Activated T-helper 1 cell treated with Interleukin-2 at 50 U/mL for 16 hours (primary cell): ENCODE measurements at places on chromosomes 12 and 14.

DNA sequence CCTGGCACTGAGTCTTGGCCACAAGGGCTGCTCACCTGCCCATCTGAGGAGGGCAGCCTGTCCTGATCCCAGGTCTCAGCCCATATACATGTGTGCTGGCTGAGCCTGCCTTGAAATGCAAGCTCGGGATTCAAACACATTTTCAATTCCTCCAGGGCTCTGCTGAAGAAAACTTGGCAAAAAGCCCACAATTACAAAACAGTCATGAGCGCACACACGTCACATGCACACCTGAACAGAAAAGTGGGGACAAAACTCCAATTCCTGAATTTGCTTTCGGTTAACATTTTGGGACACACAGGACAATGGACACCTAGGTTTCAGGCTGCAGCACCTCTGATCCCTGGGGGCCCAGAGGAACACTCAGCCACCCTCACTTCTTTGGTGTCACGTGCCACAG is 113.9 kb downstream of the RBM19 start:
- no peak for DNase-seq

- no peak for DNase-seq
Measured at GRCh38 chr14:28340816-28341215, 425.8 kb upstream of the FOXG1 start.

DNA sequence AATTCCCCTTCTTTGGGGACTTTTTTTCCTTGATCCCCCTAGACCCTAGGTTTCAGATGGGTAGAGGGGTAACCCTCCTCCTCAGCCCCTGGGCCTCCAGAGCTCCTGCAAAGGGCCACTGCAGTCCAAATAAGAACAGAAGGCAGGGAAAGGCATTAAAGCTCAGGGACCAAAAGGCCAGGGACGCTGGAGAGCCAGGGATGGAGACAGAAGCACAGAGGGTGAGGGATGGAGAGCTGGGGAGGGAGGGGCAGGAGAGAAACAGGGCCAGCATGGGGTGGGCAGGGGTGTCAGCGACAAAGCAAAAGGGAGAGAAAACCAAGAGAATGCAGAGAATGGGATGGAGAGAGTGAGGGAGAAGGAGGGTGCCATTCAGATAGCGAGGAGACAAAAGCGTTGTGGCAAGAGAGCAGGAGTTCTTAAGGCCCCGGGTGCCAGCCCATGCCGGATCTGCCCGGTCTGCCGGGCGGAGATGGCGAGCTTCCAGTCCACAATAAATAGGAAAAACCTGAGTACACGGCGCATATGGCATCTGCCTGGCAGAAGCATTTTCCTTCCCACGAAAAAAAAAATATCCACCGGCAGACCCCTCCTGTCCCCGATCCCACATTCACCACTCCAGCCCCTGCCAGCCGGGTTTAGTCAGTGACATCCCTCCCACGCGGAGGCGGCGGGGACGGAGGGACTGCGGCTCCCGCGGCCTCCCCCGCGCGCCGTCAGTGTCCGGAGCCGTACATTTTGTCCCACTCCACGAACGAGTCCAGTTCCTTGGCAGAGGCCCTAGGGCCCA is 28.6 kb downstream of the FIGNL2 start:
- no peak for DNase-seq

- DNase-seq = no peak
Measured at GRCh38 chr12:53956251-53956887, 1.7 kb downstream of the HOXC12 start.

GRCh38 chr14:104885973-104886689 is 21.1 kb downstream of the CEP170B start:
- DNase-seq = no peak

- DNase-seq = no peak
Measured at GRCh38 chr12:112788205-112788604, 3.3 kb upstream of the RPH3A start.

DNA sequence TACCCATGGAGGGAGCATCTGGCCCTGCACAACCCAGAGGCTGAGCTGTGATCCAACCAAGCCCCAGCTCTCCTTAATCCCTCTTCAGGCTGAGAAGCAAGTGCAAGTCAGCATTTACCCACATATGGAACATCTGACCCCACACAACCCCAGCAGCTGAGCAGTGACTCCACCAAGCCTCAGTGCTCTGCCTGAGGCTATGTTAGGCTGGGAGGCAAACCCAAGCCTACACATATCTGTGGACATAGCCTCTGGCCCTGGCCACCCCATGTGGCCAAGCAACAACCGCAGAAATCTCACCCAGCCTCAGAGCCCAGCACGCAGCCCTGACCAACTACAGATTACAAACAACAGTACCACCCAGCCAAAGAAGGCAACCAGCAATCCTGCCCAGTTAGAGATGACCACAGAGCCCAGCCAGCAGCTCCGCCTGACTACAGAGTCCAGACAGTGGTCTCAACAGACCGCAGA is 142.8 kb downstream of the NUAK1 start:
- DNase-seq = no peak

GRCh38 chr14:100729982-100730381 is 3.3 kb downstream of the DLK1 start:
- no peak for DNase-seq

DNA sequence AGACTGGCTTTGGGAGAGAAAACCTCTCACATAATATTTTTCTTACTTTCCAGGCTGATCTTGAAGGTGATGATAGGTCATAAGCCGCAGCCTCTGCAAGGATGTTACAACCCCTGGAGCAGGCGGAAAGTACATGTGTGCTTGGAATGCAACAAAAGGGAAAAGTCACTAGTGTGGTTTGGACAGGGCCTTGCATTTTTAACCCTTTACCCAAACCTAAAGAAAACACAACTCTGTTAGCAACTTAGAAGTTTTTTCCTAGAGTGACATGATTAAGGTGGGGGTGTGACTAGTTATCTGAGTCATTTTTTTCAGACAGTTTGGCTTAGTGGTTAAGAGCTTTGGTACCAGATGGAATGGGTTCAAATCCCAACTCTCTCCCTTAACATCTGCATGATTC is 97.0 kb downstream of the TMEM30B start:
- no peak for DNase-seq

DNA sequence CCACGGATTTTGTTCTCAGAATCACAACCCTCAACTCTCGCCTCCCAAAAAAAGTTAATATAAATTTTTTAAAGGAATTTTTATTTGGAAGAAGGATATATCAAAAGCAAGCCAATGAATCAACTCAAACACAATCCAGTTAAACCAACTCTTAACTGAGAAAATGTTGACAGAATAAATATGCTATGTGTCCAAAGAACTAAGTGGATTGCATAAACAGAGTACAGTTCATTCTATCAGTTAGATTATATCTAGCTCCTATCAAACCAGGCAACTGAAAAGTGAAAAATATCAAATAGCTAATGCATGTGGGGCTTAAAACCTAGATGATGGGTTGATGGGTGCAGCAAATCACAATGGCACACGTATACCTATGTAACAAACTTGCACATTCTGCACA is 16.6 kb downstream of the SLC41A2 start:
- no peak for DNase-seq

DNA sequence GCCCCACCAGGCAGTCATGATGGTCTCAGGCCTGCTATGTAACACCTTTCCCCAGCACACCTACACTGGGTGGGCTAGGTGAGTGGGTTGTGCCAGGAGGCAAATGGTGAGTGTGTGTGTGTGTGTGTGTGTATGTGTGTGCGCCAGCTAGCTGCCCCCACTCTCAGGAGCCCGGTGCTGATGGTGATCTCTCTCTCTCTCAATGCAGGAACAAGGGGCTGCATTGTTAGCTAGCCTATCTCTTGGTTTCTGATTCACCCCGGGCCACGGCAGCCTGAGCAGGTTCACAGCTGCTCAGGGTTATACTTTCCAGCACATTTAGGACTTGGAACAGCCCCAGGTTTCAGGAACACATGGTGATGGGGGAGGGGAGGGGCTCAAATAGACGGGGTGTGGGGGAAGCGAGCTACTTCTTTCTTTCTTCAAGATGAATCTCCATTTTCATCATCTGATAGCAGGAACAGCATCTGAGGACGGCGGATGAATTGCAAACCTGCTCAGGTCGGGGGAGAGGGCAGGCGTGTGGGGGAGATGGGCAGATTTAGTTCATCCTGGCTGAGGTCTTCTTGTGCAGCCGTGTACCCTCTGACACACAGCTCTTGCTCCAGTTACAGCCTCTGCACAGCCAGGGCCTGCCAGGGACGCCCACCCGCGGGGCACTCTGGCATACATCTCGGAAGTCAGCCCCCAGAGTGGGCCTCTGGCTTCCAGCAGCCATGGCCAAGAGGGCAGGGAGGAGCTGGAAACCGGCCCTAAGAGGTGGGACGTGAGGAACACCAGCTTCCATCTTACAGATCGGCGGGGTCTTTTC is 137.6 kb downstream of the ZFP36L1 start:
- no peak for DNase-seq

GRCh38 chr14:35121026-35121886 is 534 bp downstream of the PPP2R3C start:
- no peak for DNase-seq

DNA sequence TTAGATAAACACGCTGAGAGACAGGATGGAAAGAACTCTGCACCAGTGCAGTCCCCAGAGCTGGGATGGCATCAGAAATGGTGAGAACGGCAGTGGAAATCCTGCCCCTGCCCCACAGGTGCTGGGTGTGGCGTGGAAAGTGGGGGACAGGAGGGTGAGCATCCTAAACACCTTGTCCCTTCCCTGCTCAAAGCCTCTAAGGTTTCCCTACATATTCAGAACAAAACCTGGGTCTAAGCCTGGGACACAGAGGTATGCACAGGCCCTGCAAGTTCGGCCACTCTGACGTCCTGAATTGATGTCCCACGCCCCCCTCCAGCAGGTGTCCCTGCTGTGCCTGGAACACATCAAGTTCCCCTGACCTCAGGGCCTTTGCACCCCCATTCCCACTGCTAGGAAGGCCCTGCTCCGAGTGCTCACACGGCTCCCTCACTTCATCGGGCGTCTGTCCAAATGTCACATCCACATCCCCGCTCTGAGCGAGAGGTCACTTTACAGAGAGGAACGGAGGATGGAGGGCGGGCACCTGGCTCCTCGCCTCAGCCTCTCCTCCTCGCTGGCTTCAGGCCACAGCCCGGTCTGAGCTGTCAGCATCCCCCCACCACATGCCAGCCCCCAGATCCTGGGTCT is 38.5 kb upstream of the SFSWAP start:
- no peak for DNase-seq

GRCh38 chr12:52658196-52658595 is 6.2 kb upstream of the KRT2 start:
- no peak for DNase-seq

GRCh38 chr12:81252228-81252627 is 174.3 kb downstream of the ACSS3 start:
- no peak for DNase-seq

- no peak for DNase-seq
Measured at GRCh38 chr14:76497550-76498462, 121.9 kb downstream of the ESRRB start.

DNA sequence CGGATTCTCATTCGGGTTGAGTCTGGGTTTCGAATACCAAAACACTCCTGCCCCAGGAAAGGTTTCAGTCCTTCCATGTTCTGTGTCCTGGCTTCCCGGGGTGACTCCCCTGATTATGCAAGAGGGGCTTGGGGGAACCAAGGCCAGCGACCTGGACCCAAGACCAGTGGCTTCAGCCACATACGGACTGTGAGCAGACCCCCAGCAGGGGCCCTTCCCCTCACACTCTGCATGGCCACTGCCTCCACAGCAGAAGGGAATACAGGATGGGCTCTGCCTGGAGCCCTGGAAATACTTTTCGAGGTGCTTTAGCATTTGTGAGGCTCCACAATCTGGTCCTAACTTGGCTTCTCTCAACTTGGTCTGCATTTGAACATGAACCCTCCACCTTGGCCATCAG is 19.1 kb downstream of the HDAC7 start:
- DNase-seq = no peak

DNA sequence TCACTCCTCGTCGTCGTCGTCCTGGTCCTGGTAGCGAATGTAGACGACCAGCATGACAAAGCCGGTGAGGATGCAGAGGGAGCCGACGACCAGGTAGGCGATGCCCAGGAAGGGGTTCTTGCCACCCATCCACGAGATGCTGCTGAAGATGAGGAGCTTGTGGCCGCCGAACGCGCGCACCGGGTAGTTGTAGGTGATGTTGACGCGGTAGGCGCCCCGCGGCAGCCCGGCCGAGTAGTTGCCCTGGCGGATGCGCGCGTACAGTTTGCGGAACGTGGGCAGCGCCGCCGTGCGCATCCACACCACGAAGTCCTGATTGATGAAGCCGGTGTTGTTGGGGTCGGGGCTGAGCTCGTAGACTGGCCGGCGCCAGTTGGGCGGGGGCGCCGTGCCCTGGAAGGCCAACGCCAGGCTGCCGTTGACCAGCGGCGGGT is 1.0 kb downstream of the TMEM30B start:
- DNase-seq = peak; percentile 15

GRCh38 chr14:97266653-97267052 is 469.5 kb downstream of the VRK1 start:
- DNase-seq = no peak

GRCh38 chr12:125519026-125519651 is 453.9 kb downstream of the AACS start:
- no peak for DNase-seq

DNA sequence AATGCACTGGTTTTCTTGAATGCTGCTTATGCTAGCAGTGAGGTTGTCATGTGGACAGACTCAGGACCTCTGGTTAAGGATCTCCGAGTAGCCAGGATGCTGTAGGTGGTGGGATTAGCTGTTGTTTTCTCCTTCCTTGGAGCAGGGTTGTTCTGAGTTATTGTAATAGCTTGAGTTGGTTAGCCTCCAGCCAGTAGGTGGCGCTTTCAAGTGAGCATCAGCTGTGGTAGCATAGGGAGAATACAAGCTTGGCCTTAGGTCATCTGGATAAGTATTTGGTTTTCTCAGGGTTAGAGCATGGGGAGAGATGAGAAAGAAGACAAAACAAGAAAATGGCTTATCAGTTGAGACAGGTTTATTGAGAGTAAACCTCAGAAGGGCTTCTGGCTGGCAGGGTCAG is 299.7 kb upstream of the FBXO33 start:
- no peak for DNase-seq

DNA sequence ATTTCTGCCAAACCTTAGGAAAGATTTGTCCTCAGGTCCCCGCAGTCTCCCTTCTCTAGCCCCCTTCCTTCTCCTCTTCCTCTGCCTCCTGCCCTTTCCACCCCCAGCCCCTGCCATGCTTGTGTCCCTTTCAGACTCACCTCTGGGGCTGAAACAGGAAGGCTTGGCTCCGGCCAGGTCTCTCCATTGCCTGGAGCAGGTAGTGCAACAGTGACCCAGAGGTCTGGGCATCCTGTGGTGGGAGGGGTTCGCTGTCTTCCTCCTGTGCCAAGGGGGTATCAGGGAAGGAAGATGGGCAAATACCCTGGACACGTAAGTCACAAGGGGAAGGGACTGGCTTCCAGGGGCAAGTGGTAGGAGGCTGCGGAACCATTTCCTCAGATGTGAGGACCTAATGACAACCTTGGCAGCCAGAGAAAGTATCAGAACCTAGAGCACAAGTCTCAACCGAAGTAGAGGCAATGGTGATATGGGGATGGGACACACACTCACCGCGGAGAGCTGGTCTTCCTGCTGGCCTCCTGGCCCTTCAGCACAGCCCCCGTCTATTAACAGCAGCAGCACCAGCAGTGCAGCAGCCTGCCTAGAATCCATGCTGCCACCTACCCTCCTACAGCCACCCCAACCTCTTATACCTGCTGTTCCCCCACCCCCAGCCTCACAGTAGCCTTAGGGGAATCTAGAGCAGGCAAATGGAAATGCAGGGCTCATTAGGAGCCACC is at the start of gene NPFF:
Gene NPFF (minus strand): TSS at position 604 of the 722 bp plus-strand sequence. CDS start 10 bp downstream, at position 594.
- DNase-seq = no peak
